Hematopoietic multipotent progenitor cell (in vitro differentiated cells): ENCODE measurements at places on chromosomes 16 and 17.

- DNase-seq, result no peak
Observed at GRCh38 chr17:57612202-57613071, 132.7 kb downstream of the CCDC182 start.

- no peak for DNase-seq
Observed at GRCh38 chr17:82300228-82300627, 17.2 kb downstream of the CD7 start.

- DNase-seq, result peak; percentile 14
Observed at GRCh38 chr17:51000835-51001638, 119.6 kb downstream of the SPAG9 start.

DNA sequence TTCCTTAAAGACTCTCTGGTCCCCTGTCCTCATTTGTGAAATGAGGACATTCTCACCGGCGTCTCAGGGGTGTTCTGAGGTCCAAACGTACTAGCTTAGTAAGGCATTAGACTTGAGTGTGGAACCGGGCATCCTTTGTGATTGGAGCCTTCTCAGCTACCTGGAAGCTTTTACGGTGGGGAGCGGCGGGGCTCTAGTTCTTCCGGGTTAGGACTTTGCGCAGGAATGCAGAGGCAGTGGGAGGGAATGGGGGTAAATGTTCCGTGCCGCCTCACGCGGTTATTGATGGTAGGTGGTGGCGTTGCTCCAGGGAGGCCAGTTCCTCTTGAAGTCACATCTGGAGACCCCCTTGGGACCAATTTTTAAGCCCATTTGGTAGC, 113.6 kb downstream of the SNX29 start:
- no peak for DNase-seq

- DNase-seq, result no peak
Observed at GRCh38 chr17:33016920-33017319, 25.3 kb downstream of the SPACA3 start.

DNA sequence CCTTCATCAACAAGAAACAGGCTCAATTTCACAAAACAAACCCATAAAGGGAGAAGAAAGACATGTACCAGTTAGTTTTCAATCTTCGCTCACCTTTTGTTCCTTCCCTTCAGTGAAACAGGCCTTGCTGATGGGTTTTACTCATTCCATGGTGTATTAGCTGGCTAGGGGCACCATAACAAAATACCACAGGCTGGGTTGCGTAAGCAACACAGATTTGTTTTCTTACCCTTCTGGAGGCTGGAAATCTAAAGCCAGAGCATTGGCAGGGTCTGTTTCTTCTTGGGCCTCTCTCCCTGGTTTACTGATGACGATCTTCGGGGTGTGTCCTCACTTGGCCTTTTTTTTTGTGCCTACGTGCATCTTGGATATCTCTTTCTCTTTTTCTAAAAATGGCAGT, 383.4 kb upstream of the RBFOX1 start:
- DNase-seq, result no peak

DNA sequence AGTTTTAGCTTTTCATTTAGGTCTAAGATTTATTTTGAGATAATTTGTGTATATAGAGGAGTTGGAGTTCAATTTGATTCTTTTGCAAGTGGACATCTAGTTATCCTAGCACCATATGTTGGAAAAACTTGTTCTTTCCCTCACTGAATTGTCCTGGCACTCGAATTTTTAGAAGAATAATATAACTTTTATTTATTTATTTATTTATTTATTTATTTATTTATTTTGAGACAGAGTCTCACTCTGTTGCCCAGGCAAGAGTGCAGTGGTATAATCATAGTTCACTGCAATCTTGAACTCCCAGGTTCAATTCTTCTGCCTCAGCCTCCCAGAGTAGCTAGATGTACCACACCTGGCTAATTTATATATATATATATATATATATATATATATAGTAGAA, 29.4 kb downstream of the PPM1E start:
- DNase-seq, result no peak

GRCh38 chr17:50055426-50056216, at the start of gene ITGA3:
ITGA3 (plus strand) TSS chr17:50056110; CDS start chr17:50056440, 330 bp downstream.
- peak; percentile 17 for DNase-seq

- DNase-seq, result peak; percentile 61
Observed at GRCh38 chr17:34398990-34399389, 36.0 kb upstream of the CCL1 start.

- DNase-seq, result no peak
Observed at GRCh38 chr17:56886288-56886731, 27.5 kb downstream of the TRIM25 start.

GRCh38 chr17:64185101-64185500, 55.2 kb upstream of the ERN1 start:
- DNase-seq, result no peak

DNA sequence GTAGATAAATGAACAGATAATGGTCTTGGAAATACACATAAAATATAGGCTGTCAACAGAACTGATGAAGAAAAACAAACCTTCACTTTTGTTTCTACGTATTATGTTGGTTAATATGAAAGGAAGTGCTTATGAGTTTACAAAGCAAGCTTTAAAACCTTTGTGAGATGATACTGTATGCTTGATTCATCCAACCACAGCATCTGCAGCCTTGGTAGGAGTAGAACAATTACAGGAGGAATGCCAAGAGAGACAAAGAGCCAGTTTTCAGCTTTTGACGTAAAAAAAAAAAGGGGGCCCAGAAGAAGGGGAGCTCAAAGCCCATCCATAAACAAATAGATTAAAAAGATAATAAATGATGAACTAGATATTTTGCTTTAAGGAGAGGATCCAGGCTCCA, 13.3 kb downstream of the FAM20A start:
- no peak for DNase-seq

DNA sequence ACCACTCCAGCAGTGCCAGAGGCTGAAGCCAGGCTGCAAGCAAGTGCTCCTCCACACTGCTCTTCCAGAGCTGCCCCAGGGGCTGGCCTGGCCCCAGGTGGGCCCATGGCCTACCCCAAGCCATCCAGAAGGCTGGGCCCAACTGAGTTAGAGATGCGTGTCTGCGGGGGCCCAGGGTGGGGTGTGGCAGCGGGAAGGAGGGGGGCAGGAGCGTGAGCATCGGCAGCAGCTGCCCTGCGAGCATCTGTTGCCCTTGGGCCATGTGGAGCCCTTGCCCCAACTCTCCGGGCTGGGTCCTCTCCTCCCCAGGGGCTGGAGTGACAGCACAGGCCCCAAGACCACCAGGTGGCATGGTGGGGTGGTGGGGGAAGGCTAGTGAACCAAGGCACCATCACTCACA, 7.3 kb upstream of the SREBF1 start:
- DNase-seq, result no peak

- DNase-seq, result no peak
Observed at GRCh38 chr17:75460295-75460694, 3.9 kb downstream of the TMEM94 start.

DNA sequence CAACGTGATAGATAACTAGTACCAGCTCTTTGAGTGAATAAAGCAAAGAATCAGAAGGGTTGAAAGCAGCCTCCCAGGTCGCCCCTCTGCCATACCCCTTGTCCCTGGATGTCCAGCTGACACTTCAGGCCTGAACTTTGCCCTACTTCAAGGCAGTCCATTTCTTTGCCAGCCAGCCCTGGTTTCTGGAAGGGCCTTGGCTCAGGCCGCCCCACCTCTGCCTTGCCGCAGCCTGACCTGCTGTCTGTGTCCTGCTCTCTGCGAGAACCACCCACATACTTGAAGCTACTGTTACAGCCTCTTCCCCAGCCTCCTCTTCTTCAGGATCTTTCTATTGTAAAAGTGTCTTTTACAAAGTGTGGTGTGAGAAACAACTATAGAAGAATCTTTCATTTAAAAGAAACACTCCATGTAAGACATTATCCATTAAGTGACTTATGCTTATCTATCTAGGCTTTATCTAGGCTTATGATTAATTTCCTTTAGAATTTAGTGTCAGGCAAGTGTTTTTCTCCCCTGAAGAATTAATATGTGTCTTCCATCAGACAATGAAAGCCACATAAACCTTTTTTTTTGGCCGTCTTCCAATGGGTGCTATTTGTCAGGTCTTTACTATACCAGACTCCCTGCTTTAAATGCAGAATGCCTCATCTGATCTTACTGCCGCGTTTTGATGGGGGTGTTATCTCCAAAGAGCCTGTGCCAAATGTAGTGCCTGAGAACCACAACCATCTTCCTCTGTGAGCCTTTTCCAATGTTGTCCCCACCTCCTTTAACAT, 133.9 kb downstream of the SOCS1 start:
- no peak for DNase-seq

DNA sequence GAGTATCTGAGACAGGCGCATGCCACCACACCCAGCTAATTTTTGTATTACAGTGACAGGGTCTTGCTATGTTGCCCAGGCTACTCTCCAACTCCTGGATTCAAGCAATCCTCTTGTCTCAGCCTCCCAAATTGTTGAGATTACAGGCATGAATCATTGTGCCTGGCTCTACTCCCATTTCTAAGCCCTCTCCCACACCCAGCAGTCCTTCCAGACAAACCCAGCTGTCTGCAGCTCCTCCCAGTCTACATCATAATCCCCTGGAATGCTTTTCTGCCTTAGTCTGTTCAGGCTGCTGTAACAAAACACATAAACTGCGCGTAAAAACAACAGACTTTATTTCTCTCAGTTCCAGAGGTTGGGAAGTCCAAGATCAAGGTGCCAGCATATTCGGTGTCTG, 144.5 kb downstream of the GRIN2A start:
- DNase-seq, result no peak

- DNase-seq, result no peak
Observed at GRCh38 chr17:56113486-56113885, 39.8 kb upstream of the ANKFN1 start.

DNA sequence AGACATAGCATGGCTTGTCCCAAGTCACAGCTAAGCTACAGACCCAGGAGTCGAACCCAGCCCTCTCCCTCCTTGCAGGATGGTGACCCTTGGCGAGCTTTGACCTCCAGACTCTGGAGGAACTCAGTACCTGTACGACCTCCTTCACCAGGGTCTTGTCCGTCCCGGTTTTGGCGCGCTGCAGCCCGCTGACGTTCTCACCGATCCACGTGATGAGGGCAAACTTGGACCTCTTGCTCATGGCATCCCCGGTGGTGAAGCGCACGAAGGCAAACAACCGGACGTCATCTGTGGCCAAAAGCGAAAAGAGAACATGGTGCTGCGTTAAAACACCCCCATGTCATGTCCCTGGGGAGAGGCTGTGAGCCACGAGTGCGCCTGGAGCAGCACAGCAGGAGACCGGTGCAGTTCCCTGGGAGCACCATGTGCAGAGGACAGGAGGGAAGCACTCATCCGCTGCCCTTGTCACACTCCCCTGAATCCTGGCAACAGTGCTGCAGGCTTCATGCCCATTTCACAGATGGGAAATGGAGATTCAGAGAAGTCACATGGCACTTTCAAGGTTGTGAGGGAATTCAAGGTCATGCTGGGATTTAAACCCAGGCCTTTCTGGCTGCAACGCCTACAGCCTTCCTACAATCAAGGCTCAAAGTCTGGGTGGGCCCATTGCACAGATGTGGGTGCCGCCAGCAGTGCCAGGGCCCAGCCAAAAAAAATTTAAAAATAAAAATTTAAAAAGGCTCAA, 27.7 kb downstream of the COTL1 start:
- DNase-seq, result no peak

DNA sequence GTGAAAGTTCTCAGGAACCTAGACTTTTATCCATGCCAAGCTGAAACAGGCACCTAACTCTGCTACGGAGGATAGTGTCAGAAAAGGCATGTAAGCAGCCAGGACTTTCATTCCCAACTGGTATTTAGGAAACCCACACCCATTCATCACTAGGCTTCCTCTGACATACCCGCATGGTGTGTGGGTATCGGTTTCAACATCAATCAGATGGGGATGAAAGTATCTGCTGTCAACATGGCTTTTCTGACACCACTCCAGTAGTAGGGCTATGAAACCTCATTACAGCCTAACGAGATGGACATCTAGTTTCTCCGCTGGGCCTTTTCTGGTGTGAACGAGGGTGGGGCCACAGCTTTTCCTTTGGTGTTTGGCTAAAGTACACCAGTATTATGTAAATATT, 1178.3 kb downstream of the CDH11 start:
- DNase-seq, result no peak

DNA sequence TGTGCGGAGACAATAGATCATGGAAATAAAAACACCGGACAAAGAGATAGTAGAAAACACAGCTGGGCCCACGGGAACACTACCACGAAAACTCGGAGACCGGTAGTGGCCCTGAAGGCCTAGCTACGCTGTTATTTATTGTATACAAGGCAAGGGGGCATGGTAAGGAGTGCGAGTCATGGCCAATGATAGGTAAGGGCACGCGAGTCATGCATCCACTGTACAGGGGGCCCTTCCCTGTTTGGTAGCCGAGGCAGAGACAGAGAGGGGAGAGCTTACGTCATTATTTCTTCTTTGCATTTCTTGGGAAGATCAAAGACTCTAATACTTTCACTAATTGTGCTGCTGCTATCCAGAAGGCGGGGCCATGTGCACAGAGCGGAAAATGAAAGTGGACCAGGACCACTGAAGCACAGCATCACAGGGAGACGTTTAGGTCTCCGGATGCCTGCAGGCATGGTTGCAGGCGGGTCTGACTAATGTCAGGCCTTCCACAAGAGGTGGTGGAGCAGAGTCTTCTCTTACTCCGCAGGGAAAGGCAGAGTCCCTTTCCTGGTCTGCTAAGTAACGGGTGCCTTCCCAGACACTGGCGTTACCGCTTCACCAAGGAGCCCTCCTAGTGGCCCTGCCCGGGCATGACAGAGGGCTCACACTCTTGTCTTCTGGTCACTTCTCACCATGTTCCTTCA, 74.4 kb upstream of the ARL4D start:
- DNase-seq, result no peak

DNA sequence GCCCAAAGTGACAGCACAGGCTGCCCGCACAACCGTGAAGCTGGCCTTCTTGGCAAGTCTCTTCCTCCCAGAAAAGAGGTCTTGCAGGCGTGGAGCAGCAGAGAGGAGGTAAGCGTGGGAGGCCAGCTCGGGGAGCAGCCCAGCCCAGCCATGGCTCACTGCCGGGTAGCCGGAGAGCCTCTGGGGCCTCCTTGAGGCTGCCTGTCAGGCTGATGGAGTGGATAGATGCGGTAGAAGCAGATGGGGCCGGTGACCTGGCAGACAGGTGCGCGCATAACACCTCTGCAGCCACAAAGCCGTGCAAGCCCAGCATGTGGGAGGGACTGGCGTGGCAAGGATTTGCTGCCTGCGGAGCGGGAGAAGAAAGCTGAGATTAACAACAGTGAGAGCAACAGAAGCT, 17.1 kb upstream of the DOK4 start:
- DNase-seq, result no peak

- no peak for DNase-seq
Observed at GRCh38 chr17:37179893-37180292, 195.9 kb upstream of the C17orf78 start.
